ENCODE measurements at places on chromosomes 3 and 15.

- no peak for DNase-seq
These were observed 77.1 kb upstream of the UBE2E1 start for GRCh38 chr3:23728601-23729117.

- no peak for DNase-seq
These were observed 33.2 kb downstream of the SIDT1 start for GRCh38 chr3:113565555-113565954.

DNA sequence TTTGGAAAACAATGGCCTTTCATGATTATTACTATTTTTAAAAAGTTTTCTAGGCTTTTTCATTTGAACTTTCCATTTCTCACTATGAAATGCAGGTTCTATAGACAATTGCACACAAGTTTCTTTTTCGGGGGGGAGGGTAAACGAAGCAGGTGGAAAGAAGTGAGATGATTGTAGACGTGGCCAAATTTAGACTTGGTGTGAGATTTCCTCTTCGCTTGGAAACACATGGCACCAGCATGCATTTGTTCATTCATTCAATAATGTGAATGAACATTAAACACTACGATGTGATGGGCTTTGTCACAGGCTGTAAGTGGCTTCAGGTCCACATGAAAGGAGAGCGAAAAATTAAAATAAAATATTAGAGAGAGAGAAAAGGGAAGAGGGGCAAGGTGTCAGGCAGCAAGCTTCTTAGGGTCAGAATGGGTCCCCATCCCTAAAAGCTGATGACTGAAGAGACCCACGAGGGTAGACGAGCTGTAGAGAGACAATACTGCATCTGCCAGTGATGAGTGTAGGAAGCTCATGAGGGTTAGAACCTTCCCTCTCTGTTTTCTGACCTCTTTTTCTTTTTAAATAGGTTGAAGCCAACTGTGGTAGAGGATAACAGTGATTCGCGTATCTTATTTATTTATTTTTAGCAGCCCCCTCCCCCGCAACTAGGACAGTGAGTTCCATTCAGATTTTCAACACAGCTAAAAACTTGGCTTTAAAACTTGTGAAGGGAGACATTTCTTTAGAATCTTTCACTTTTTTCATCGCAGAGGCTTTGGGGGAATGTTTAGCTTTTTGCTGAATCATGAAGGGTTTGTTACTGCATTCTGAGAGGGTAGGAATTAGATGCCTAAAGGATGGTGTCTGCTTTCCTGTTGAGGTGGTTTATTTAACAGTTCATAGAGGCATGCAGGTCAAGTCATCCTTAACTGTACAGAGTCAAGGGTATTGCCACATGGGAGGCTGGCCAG, 36.2 kb downstream of the GAP43 start:
- DNase-seq, result no peak

DNA sequence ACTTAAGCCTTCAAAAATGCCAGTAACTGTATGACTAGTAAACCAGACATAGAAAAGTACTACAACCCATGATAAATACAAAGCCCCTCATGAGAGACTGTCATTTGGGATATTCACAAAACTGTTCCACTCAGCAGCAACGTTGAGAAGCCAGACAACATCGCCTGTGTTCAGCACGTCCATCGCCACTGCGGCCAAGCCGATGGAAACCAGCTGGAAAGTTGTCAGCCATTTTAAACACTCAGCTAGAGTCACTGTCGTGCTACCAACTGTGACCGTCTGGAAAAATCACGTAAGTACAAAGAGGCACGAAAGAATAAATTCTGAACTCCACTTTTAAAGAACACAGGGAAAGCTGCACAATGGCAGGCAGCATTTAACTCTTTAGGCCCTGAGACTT, 340.7 kb upstream of the WNT5A start:
- no peak for DNase-seq

DNA sequence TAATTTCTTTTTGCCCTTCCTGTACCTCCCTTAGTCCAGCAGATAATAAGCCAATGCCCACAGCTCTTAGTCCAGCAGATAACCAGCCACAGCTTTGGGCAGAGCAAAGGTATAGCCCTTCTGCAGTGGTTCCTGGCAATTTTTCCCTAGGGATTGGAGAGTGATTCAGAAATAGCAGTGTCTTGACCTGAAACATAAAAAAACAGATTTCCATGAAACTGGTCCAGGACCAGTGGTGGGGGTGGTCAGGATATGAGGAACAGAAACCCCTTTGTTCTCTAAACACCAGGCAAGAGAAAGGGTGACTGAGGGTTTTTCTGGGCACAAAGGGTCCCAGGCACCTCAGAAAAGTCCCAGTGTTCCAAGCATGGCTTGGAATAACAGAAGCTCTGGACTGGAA, 103.4 kb downstream of the ARRDC4 start:
- DNase-seq, result no peak

DNA sequence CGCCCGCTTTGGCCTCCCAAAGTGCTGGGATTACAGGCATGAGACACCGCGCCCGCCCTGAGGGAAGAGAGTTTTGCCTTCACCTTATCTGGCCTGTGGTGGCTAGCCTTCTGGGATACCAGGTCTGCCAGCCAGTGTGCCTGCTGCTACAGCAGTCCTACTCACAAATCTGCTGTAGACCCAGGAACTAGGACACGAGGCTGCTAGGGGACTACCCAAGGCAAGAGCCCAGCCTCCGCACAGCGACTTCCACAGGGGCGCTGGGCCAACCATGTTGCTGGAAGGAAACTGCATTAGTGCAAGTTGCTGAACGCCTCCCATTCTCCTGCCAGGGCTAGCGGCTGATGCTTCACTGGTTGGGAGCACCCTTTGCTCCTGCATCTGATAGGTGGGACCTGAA, 53.7 kb downstream of the DHX30 start:
- no peak for DNase-seq

DNA sequence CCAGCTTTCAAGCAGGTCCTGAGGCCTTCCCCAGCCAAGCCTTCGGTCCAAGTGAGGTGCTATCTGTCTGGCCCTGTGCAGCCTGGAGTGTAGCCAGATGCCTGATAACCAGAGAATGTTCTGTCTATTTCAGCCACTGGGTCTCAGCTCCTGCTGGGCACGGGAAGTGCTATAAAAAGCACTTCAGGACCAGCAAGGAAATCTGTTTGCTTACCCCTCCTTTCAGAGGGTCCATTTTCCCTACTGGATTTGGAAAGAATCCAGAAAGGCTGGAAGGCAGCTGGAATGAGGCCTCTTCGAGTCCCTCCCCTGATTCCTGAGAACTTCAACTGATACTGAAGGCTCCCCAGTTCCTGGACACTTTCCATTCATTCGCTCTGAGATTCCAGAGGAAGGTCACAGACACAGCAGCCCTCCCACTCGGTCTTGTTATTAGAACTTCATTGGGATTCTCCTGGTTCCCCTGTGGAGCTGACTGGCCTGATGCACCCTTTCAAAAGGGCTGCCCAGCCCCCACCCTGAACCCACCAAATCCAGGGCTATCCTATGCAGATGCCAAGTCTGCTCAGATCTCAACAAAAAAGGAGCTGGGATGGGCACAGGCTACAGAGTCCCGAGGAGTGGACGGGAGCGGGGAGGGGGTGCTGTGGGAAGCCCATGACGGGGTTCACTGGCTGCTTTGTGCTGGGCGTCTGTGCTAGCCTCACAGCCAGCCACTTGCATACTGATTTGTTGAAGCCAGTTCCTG, 70.4 kb downstream of the UMPS start:
- DNase-seq, result peak; percentile 38

- DNase-seq, result no peak
These were observed at the start of gene MLH1 for GRCh38 chr3:36993326-36994283. Gene MLH1 (plus strand): TSS chr3:36993518. CDS start chr3:36993548, 30 bp downstream.

- DNase-seq, result no peak
These were observed 107.1 kb downstream of the DGKG start for GRCh38 chr3:186254676-186255650.

DNA sequence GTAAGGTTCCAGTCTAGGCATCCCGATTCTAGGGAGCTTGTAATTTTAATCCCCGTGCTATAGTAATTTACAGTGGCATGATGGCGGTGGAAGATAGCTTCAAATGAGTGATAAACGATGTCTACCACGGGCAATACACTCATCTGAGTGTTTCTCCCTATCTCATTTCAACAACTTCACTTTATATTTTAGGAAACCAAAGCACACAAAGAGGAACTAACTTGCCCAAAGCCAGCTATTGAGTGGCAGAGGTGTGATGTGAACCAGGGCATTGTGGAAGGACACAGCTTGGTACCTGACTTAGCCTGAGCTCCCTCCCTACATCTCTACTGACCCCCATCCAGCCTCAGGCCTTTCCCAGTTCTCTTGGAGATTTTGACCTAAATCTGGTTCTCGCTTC, 16.9 kb upstream of the FILIP1L start:
- DNase-seq, result no peak

DNA sequence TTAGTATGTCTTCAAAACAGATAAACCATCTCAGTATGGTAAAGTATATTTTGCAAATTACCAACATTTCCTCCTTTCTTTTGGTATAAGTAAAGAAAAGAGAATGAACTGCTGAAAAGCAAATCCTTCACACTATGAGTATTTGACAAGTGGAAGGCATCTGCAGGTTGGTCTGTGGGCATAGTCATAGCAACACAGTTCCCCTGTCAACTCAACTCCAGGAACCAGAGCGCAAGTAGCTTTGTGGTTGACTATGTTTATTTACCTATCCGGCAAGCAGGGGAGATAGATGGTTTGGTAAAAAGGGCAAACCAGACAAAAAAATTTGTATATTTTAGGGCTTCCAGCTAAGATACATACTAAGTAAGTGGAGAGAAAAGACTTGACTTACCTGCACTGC, 88.3 kb upstream of the PPIB start:
- DNase-seq, result no peak

DNA sequence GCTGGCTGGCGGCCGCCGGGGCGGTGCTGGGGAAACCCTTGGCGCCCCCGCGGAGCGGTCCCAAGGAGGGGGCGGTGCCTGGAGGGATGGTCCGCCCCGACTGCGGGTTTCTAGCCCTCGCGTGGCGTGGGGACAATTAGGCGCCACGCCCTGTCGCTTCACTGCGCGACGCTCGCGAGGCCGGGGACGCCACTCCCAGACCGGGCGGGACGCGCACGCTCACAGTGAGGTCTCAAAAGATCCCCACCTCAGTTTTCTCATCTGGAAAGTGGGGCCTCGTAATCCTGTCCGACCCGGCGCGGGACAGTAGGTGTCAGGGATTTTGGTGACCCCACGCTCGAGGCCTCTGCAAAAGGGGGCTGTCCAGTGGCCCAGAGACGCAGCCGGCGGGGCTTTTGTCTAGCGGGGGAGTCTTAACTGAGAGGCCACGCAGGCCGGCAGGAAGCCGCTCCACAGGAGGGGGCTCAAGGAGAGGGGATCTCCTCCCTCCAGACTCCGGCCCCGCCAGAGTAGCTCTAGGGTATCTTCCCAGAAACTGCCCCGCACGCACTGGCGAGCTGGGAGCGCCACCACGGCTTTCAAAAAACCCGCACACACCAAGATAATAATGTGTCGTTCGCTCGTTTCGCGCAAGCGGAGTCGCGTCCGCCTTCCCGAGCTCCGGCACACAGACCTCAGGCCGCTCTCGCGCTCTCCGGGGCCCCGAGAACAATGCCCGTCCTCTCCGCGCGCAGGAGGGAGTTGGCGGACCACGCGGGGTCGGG, 710 bp upstream of the CLK3 start:
- peak; percentile 64 for DNase-seq

- DNase-seq, result peak; percentile 39
These were observed 48.6 kb downstream of the KCNMB2 start for GRCh38 chr3:178584722-178585380.

DNA sequence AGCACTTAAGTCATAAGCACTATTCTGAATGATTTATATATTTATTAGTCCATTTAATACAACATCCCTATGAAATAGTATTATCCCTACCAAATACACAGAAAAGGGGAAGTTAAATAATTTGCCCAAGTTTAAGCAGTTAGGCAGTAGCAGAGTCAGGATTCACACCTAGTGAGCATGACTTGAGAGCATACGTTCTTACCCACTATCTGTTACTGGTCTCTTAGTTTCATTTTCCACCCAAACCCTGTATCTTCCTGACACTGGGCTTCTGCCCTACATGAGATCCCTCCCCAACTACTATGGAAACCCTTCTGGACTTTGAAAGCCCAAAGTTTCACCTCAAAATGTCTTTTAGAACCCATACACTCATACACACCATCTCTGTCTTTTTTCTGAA, 4.4 kb upstream of the ATOSA start:
- no peak for DNase-seq

DNA sequence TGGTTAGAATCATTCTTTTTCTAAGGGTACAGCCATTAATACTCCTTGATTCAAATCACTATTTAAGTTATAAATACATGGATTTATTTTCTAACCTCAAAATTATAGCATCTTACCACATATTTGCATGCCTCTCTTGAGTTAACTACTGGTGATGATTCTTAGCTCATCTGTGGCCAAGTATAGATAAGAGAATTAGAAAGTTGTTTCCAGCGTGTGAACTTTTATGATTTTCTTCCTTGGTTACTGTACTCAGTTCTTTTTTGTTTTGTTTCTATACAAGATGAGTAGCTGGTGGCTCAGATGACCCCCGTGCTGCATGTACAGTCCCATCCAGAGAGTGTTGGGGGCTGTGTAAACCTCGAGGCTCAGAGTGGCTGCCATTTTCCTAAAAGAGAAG, 124.6 kb downstream of the IGF1R start:
- no peak for DNase-seq

GRCh38 chr3:139134678-139135372, 90.1 kb upstream of the PRR23C start:
- DNase-seq, result no peak

DNA sequence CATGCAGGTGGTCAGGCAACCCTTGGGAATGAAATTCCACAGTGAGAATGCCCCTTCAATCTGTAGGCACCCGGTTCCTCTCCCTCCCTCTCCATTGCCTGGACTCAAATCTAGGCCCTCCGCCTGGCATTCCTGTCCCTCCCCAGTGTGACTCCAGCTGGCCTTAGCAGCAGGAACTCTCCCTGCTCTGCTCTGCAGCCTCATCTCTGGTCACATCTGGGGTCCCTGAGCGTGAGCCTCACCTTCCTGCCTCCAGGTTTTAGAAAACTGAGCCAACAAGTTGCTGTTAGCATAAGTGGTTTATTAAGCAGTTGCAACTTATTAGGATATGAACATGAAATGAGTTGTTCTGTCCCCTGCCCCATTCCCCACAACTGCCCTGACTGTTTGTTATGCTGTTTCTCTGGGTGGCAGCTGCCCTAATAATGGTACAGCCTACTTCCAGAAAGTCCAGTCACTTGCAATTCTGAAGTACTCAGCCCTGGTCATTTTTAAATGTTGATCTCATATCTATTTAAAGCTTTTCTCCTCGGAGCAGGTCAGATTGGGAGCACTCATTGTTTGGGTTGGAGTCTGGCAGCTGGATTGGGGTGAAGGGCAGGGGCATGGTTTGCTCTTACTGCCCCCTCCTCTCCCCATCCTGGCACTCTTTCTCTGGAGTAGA, 63.0 kb upstream of the ANKRD34C start:
- DNase-seq, result no peak

GRCh38 chr3:9080163-9080562, 116.9 kb upstream of the RAD18 start:
- DNase-seq, result no peak

- DNase-seq, result no peak
These were observed at the start of gene GHRL for GRCh38 chr3:10292505-10293419. Gene GHRL (minus strand): TSS chr3:10292947. CDS start chr3:10290180, 2,767 bp downstream.

- DNase-seq, result no peak
These were observed 95.0 kb downstream of the ATG7 start for GRCh38 chr3:11367143-11367693.

Data from NCI-H345 (cell line).